ENCODE measurements at places on chromosomes 12 and 14.

DNA sequence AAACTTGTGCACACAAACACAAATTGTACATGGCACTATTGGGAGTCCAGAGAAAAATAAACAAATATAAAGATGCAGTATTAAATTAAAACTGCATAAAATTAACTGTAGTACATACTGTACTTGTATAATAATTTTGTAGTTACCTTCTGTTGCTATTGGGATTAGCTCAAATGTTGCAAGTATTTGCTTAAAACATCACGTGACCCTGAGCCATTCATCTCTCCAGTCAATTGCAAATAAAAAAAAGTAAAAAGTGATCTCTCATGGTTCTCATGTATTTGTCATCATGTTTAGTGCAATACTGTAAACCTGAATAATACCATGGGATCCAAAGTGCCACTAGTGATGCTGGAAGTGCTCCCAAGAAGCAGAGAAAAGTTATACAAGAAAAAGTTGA is 88.1 kb upstream of the NAV3 start:
- DNase-seq, result no peak

DNA sequence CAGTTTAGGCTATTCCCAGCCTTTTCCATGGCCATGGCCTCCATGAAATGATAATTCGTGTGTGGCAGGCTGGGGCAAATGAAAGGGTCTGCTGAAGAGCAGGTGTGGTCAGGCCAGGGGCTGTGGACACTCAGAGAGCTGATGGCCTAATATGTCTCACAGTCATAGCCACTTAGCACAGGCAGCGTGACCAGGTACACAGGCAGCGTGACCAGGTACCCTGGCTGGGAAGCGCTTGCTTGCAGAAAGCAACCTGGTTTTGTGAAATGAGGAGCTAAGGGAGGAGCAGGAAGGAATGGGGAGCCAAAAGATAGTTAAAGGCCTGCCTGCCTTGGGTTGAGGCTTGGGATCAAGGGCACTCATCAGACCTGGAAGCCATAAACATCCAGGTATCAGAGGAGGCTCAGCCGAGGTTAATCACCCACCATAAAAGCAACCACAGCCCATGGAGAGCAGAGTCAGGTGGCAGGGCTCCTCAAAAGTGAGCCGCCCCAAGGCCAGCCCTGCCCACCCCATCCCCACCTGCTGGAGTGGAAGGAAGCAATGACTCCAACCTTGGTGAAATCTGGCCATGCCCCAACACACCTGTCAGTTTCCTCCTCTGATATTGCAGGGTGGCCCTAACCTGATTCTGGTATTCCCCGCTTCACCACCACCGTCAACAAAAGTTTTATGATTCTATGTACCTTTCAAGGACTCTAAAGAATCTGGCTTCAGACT is 8.0 kb upstream of the KRT8 start:
- no peak for DNase-seq

GRCh38 chr12:103848917-103849491 is 8.0 kb upstream of the NT5DC3 start:
- no peak for DNase-seq

GRCh38 chr12:41365653-41366171 is 177.6 kb downstream of the PDZRN4 start:
- no peak for DNase-seq

- no peak for DNase-seq
These were observed 3.8 kb upstream of the YBX3 start for GRCh38 chr12:10726945-10727344.

GRCh38 chr14:74552623-74553022 is 59.1 kb downstream of the ISCA2 start:
- no peak for DNase-seq

DNA sequence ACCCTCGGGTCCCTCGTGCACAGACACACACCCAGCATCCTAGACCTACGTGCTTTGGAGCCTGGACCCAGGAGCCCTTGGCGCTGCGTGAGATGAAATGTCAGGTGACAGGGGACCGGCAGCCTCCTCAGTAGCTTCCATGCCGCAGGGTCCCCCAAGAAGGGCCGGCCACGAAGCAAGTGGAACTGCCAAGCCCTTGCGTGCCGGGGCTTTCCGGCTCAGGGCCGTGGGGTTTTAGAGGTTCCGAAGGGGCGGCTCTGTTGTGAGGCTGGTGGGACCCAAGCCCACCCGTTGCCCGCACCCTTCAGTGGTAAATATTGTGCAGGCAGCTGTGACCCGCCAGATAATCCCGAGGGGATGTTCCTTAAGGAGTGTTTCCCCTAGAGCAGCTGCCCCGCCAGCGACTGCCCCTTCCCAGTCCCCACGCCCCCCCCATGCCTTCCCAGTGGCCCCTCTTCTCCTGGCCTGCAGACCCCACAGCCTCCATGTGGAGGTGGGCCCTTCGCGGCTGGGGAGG is 133.7 kb downstream of the ADGRD1 start:
- no peak for DNase-seq

- no peak for DNase-seq
These were observed 498.0 kb downstream of the FLRT2 start for GRCh38 chr14:86027990-86028389.

DNA sequence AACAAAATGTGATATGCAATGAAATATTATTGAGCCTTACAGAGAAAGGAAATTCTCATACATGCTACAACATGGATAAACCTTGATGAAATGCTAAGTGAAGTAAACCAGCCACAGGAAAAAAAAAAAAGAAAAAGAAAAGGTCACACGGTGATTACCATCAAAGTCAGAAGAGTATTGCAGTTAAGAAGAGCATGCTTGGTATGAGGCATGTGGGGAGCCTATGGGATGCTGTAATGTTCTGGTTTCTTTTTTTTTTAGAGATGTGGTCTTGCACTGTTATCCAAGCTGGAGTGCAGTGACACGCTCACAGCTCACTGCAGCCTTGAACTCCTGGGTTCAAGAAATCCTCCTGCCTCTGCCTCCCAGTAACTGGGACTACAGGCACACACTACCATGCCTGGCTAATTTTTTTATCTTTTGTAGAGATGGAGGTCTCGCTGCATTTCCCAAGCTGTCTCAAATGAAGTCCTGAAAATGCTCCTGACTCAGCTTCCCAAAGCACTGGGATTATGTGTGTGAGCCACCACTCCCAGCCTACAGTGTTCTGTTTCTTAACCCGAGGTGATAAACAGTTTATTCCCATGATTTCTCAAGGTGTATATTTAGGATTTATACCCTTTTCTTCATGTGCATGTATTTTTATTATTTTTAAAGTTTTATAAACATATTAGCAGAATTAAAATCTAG is 96.2 kb downstream of the SEC23A start:
- no peak for DNase-seq

DNA sequence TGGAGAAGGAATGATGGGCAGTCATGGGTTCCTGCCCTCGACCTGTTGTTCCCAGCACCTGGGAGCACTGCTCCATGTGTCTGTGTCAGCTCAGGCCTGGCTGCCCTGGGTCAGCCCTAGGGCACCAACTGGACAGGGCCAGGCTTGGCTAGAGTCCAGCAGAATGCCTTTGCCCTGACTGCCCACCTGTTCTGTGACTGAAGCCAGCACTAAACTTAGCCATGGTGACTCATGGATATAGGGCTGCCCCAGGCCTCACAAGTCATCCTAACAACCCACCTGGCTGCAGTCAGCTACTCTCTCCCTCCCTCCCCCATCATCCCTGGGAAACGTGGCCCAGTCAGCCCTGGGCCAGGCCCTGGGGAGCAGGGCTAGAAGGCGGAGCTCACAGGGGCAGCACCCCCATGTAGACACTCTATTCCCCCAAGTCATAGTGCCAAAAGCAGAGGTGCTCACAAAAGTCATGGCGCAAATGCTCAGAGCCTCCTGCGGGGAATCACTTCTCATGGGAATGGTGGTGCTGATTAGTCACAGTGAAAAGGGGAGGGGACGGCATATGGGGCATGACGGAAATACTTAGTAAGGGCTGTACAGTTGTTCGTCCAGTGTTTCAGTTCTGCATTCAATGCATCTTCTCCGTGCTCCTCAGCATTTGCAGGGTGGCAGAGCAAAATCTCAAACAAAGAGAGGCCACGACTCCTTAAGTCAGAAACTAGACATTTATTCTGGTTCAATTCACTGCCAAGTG is 52.0 kb upstream of the NTF3 start:
- DNase-seq, result no peak

DNA sequence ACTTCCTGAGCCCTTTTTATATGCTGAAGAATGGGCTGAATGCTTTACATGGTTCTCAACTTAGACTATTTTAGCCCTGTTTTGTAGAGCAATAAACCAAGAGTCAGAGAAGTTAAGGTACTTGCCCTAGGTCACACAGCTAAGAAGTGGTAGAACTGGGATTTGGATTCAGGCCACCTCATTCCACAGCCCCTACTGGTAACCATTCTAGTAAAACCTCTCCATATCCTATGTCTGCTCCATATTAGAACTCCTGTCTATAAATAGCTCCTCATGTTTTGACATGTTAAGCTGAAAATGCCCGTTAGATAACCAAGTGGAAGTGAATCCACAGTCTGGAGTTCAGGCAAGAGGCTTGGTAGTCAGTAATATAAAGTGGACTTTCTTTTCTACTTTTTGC is 111.6 kb downstream of the HECTD4 start:
- DNase-seq, result no peak

- DNase-seq, result no peak
These were observed 7.3 kb downstream of the STXBP6 start for GRCh38 chr14:25042362-25043299.

- no peak for DNase-seq
These were observed 23.2 kb upstream of the RAP1B start for GRCh38 chr12:68587448-68587873.

GRCh38 chr12:12870465-12870864 is 20.9 kb upstream of the GPRC5A start:
- no peak for DNase-seq

DNA sequence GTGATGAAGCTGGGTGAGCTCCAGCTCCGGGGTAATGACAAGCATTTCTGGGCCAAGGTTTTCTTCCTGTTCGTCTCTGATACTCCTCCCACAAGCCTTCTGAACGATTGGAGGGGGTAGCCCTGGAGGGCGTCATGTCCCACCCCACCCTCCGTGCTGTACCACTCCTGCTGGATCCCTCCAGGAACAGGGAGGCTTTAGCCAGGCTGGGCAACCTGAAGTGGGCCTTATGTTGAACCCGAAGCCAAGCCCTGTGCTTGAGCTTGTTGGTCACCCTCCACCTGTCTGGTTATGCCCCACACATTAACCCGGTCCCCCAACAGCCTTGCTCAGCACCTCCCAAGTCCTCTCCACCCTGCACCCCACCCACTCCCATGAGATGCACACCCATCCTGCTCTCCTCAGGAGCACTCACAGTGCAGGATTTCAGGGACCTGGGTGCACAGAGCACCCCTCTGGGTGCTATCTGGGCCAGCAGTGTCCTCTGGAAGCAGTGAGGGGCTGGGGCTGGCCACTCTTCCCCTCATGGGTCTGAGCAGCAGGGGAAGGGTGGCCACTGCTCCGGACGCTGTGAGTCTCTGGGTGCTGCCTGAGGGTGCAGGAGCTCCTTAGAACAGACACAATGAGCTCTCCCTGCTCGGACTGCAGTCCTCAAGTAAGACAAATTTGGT is 6.8 kb upstream of the KRT83 start:
- DNase-seq, result no peak

GRCh38 chr14:52836063-52836462 is 44.7 kb upstream of the GNPNAT1 start:
- DNase-seq, result no peak

DNA sequence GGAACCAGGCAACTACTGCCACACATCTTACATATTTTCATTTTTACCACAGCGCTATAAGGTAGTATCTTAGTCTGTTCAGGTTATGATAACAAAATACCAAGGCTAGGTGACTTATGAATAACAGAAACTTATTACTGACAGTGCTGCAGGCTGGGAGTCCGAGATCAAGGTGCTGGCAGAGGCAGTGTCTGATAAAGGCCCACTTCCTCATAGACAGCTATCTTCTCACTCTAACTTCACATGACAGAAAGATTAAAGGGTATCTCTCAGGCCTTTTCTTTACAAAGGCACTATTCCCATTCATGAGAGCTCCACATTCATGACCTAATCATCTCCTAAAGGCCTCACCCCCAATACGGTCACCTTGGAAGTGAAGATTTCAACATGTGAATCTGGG is 59.8 kb upstream of the MDM1 start:
- DNase-seq, result no peak

DNA sequence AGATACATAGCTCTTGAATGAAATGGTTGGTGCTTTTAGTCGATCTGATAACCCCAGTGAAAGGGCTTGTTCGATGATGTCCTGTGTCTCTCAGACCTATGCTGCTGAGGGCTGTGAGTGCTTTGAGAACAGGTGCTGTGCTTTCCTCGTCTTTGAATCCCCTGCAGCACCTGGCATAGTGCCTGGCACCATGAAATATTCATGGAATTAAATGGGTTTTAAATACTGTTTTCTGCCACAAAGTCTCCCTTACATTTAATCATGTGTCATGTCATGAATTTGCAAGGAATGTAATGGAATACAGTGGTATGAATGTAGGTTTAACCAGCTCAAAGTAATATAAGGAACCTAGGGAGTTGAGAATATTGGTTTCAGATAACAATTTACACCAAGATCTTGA is 220.5 kb upstream of the PRICKLE1 start:
- DNase-seq, result no peak

DNA sequence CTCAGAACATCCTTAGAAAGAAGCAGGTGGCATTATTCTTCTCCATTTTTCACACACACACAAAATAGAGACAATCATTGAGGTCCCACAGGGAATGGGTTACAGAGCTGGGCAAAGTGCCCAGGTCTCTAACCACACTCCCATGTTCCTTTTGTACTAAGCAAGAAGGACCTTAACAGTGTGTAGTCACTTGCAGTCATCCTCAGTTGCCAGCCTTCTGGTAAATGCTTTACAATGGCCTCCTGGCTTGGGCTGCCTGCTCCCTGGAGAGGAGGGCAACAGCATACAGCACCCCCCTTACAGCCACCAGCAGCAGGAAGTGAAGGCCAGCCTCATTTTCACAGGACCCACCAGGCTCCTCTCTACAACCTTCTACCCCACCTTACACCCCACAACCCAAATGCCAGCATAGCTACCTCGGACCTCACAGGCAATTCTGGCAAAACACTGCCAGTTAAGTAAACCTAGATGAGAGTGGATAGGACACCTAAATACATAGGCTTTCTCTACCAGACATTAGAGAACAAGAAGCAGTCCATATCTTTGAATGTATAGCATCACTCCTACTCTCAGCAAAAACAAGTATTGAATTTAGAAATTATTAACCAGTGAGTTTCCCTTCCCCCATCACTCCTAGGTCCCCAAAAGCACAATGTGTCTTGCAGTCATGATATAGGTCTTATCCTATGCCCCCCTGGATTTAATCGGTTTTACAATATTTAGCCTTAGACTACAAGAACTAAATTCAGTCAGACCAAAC is 88.1 kb downstream of the PPP2R5E start:
- DNase-seq, result no peak

GRCh38 chr14:59325906-59326305 is 137.4 kb downstream of the DAAM1 start:
- DNase-seq, result no peak

GRCh38 chr14:72921396-72921795 is 4.9 kb upstream of the DCAF4 start:
- no peak for DNase-seq

All from effector memory CD4-positive, alpha-beta T cell (primary cell).